ENCODE measurements at places on chromosomes 6 and 20.

- DNase-seq: no peak
Measured at GRCh38 chr6:37783025-37783855, 36.3 kb upstream of the ZFAND3 start.

GRCh38 chr6:338815-339262, 46.6 kb downstream of the DUSP22 start:
- no peak for DNase-seq

- no peak for DNase-seq
Measured at GRCh38 chr20:19583532-19584175, 174.4 kb upstream of the RIN2 start.

DNA sequence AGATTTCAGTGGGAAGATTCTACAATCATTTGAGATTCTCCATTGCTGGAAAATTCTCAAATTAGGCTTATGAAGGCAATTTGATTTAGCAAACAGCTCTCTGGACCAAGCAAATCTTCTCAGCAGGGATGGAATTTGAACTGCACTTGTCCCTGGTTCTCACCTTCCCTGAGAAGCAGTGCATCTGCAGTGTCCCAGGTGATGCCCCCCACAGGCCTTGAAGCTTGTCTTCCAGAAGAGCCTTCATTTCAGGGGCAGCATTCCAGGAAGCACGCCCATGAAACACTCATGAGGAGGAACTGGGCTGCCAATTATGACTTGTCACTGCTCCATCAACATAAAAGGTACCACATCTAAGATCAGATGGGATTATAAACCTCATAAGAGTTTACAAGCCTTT, 82.8 kb upstream of the HDAC2 start:
- DNase-seq: no peak

DNA sequence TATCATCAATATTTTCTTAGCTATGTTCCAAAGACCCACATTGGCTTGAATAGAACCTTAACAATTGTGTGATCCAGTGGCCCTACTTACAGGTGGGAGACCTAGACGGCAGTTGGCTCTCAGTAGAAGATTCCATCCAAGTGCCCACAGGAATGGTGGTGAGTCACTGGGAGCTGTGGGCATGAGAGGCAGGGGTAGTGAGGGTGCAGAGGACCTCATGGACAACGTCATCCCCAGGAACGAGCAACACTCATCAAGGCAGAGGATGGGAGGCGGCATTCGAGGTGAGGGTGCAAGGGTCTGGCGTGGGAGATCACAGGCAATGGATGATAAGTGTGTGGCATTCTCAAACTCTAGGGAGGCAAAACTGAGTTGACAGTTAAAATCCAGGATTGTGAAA, 17.5 kb upstream of the SPO11 start:
- DNase-seq: no peak

DNA sequence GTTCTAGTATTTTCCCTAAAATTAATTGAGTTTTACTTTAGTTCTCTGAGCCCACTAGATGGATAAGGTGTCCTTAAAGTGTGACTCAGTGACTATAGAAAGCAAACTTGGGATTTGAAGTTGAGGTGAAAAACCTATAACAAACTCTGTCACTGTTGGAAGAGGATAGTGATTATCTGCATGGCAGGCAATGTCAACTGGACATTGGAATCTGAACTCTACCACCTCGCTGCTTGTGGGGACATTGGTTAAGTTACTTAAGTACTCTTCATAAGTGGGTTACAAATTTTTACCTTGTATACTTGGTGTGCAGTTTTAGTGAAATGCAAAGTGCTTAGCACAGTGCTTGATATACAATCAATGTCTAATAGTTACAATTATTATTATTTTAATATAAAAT, 87.9 kb upstream of the B3GAT2 start:
- no peak for DNase-seq

GRCh38 chr6:10407674-10408054, 7.2 kb downstream of the TFAP2A start:
- DNase-seq: no peak

DNA sequence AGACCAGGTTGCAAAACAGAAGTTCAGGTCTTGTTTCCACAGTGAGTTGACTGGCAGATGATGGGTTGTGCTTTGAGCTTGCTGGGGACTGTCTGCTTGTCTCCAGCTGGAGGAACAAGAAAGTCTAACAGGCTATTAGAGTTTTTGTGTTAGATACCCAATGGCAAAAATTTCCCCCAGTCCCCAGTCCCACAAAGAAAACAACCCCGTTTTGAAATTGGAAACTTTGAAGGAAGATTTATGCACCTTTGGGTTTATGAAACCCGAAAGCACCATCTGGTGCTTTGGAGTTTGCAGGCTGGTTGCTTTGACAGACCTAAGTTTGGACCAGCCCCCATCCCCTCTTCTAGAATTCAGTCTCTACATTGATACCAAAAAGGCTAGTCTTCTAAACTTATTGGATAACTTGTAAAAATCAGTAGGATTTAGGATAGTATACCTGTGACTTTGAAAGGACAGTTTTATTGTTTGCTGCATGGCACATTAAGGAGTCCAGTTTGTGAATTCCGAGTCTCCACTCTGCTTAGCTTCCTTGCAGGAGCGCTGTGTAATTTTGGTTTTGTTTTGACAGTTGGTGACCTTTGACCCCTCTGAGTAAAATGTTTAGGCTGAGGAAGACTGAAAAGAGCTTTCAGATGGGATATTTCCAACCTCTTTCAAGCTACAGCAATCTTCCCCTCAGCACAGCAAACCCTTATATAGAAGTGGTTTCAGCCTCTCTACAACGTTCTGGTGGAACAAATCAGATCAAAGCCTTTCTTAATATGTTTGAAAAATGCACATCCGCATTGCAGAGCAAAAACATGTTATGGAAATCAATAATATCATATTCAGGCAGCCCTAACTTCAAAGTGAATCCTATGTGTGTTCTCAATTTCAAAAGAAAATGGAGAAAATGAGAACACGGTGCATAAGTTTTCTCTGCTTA, 25.5 kb upstream of the PRL start:
- no peak for DNase-seq

DNA sequence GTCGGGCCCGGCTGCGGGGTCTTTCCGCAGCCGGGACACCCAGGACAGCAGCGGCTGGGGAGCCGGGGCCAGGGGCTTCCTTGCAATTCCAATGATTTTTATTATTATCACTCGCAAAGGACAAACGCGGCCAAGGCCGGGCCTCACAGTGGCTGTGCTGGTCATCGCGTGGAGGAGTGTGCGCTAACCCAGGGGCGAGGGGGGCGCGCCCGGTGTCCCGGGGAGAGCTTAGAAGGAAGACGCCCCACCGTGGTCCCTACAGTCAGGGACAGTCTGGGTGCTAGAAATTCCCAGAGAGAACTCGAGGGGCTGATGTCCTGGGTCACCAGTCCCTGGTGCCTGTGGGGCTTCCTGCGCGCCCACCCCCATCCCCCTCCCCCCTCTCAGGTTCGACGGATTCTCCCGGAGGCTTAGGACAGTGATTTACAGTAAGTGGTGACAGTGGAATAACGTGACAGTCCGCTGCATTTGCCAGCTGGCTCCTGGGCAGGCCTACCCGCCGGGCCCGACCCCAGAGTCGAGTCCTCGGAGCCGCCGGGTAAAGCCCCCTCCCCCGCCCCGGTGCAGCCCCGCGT, 9.5 kb downstream of the FOXC1 start:
- DNase-seq: no peak

DNA sequence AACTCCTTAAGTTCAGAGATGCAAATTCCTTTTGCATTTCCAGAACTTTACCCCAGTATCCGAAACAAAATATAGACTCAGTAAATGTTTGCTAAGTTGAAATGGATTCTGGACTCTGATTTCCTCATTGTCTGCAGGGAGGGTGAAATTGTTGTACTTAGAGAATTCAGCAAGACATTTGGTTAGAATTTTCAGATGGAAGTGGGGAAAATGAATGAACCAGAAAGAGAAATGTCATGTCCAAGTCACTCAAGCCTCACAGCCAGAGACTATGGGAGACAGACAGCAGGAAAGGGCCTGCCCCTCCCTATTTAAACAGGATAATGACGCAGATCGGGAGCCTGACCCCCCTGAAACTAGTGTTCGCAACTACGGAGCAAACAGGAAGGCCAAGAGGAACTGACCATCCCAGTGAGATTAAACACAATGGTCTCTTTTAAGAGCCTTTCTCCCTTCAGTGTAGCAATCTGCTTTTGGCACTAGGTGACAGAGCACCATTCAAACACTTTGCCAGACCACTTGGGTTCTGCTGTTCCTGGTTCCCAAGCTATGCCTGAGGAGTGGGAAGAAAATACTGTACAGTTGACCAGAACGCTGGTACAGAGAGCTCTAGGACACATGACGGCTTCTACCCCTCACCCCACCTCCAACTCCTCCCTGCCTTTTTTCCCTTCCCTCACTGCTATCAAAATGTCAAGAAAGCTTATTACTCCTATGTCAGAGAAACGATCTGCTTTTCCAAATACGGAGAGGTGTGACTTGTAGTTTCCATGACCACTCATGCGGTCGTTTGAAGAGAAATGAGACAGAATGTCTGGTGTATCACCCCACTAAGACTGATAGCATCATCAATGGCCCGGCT, 13.7 kb downstream of the NEDD9 start:
- no peak for DNase-seq

GRCh38 chr20:44217342-44218092, 6.9 kb upstream of the OSER1 start:
- peak; percentile 74 for DNase-seq

GRCh38 chr6:109595998-109596397, 95.0 kb downstream of the AK9 start:
- DNase-seq: no peak

- no peak for DNase-seq
Measured at GRCh38 chr6:15511248-15512125, 151.3 kb downstream of the DTNBP1 start.

- DNase-seq: no peak
Measured at GRCh38 chr6:79646006-79646405, 14.9 kb downstream of the SH3BGRL2 start.

- DNase-seq: no peak
Measured at GRCh38 chr6:169746556-169746955, 4.8 kb downstream of the DYNLT2 start.

DNA sequence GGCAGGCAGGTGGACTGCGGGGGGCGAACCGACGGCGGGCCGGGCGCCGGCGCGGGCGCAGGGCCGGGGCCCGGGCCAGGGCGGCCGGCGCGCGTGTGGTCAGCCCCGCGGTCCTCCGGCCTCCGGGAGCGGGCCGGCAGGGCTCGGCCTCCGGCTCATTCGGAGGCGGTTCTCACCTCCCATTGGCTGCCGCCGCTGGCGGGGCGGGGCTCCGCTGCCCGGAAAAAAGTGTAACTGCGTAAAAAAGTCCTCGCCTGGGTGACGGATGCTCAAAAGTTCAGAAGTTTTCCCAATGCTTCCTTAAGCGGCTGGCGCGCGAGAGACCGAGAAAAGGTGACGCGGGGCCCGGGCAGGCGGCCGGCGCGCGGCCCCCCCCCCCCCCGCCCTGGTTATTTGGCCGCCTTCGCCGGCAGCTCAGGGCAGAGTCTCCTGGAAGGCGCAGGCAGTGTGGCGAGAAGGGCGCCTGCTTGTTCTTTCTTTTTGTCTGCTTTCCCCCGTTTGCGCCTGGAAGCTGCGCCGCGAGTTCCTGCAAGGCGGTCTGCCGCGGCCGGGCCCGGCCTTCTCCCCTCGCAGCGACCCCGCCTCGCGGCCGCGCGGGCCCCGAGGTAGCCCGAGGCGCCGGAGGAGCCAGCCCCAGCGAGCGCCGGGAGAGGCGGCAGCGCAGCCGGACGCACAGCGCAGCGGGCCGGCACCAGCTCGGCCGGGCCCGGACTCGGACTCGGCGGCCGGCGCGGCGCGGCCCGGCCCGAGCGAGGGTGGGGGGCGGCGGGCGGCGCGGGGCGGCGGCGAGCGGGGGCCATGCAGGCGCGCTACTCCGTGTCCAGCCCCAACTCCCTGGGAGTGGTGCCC, at the start of gene FOXC1:
TSS of gene FOXC1 (plus strand) at position 268 of the 849 bp plus-strand sequence. CDS start at position 799, 531 bp downstream.
- DNase-seq: no peak

DNA sequence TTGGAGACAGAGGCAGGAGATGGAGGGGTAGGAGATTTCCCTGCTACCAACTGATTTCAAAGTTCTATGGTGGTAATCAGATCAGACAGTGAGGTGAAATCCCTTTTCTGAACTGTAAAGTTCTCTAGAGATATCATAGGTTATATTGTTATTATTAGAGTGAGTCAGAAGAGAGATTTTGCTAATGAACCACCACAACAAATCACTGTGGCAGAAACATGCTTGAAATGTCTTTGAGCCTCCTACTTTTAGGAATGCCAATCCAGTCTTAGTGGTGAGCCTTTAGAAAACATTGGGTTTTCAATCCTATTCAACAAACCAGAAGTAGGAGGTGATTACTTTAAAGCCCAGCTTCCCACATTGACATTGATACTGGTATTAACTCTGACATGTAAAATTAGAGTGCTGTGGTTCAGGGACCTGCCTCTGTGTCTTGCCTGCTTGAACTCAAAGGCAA, 136.7 kb upstream of the CNR1 start:
- DNase-seq: no peak

- DNase-seq: no peak
Measured at GRCh38 chr6:129440691-129441090, 269.3 kb downstream of the ARHGAP18 start.

DNA sequence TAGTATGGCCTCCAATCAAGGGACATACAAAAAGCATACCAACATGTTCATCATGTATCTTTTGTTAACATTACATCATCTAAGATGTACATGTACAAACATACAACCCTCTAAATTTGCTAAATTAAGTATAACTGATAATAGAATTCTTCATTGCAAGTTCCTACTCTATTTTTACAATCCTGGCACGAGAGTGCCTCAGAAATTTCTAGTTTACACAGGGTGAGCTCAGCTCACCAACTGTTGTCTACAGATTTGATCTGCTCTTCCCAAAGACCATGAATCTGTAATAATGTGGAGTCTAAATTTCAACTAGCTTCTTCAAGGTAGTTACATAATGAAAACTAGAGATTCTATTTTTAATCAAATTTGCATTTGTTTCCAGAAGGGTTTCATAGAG, 179.7 kb downstream of the HIVEP2 start:
- DNase-seq: no peak

DNA sequence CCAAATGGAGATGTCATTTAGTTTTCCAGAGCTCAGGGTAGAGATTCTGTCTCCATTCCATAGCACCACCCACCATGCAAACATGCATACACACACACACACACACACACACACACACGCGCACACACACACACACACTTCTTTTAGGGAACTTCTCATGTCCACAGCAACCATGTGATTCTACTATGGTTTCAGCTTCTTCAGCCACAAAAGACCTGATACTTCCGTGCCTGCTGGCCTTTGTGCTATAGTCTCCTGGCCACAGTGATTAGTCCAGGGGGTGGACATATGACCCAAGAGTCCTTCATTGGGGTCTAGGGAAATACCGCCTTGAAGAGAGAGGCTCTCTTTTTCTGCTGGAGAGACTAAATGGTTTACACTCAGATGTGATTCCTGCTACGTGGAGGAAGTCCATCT, 53.5 kb downstream of the CARMIL1 start:
- DNase-seq: no peak

- DNase-seq: no peak
Measured at GRCh38 chr6:40349123-40349900, 237.9 kb downstream of the LRFN2 start.

GRCh38 chr6:87334683-87335082, 5.6 kb upstream of the GJB7 start:
- DNase-seq: no peak

Measured in CD4-positive, alpha-beta memory T cell (primary cell).